ENCODE measurements at places on chromosomes 16 and 17.

DNA sequence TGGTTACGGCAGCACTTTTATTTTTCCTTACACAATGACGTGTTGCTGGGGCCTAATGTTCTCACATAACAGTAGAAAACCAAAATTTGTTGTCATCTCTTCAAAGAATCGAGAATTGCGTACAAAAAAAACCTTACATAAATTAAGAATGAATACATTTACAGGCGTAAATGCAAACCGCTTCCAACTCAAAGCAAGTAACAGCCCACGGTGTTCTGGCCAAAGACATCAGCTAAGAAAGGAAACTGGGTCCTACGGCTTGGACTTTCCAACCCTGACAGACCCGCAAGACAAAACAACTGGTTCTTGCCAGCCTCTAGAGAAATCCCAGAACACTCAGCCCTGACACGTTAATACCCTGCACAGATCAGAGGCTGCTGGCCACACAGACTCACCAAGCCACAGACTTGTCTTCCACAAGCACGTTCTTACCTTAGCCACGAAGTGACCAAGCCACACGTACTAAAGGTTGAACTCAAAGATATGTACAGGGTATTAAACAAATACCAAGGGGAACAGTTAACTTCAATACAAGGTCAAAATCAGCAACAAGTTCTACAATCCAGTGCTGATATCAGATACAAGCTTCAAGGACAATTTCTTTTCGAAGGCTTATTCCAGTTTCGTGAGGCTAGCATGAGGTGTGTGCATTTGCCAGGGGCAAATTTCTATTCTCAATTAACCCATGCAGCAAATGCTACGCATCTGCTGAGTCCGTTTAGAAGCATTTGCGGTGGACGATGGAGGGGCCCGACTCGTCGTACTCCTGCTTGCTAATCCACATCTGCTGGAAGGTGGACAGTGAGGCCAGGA is 2.4 kb downstream of the ACTG1 start:
- no peak for DNase-seq

DNA sequence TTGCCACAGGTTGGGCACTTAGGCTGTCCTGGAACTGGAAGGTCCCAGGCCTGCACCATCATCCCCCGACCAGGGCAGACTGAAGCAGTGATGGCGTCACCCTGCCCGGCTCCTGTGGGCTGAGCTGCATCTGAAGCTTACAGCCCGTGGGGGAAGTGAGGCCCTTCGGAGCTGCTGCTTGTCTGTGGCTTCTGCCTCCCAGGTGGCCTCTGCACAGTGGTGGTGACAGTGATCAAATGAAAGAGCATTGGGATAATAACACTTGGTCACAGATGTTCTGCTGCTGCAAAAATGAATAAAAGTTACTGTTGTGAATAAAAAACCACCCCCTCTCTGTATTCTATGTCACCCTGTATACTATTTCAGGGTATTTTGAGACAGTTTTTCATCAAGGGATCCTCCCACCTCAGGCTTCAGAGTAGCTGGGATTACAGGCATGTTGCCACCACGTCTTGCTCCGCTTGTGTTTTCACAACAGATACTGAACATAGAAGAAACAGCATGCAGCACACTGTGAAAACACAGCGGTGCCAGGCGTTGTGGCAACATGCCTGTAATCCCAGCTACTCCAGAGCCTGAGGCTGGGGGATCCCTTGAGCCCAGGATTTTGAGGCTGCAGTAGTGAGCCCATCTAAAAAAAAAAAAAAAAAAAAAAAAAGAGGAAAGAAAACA is 165.0 kb downstream of the LGALS9B start:
- no peak for DNase-seq

DNA sequence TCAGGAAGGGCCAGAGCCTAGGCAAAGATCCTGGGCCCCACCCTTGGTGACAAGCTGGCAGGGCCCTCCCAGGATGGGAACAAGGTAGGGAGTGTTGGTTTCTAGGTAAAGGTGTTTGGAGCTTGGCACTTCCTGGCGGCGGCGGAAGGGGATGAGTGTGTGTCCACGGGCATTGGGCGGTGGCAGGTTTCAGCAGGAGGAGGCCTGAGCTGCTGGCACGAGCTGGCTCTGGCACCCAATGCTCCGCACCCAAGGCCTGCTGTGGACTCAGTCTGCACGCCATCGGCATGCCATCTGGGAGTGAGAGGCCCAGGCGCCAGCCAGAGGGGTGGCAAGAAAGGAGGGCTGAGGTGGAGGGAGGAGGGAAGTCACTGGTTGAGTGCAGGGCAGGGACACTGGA is 46.9 kb upstream of the TAC4 start:
- DNase-seq = no peak

DNA sequence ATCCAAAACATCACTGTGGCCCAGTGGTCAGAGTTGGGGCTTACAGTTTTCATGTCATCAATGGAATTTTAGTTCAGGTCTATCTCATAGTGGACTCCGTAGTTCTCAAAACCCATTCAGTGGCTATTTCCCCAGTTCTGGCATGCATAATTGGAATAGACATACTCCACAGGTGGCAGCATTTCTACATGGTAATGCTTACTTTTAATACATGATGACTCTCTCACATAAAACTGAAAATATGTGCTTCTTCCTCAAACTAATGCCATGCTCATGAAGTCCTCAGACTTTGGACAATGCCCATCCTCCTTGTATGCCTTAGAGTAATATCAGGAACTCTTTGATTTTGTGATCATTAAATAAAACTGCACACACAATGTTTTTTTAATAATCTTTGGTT is 857.4 kb upstream of the GOT2 start:
- no peak for DNase-seq

GRCh38 chr17:50660042-50660886 is 25.6 kb downstream of the ABCC3 start:
- no peak for DNase-seq

DNA sequence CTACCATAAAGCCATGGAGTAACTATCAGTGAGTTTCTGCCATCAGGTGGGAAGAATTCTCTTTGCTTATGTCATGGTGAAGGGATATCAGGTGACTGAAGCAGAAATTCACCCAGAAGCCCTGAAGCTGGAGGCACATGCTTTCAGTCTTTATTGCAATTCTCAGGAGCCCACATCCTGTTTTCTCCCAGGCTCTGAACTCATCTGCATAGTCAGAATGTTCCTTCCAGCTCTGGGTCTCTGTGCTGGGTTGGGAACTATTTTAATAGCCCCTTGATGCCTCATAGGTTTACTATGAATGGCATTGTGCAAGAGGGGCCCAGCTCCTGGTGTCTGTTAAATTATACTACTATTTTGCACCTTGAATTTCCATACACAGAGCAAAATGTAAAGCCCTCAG is 198.4 kb upstream of the SOX9 start:
- DNase-seq = no peak

DNA sequence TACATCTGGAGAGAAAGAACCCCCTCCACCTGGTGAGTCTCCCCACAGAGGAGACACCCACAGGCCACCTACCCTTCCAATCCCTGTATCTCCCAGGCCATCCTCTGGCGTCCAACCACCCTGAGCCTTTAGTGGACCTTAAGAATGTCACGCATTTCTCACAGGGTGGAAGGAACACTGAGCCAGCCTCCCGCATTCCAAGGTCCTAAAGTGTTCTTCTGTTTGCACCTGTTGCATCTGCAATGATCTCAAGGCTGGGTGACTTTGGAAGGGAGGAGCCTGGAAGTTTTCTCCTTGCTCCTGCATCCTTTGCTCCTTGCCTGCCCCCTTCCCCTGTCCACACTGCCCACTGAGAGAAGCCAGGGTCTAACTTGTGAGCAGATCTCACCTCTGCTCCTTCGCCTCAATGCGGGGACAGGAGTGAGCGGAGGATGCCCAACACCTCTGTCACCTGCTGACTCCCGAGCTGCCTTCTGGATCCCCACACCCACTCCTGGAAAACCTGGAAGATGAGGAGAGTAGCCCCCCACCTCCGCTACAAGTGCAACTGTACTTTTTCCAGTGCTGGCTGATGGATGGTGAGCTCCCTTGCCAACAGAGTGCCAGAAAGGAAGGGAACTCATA is 3.7 kb downstream of the CHST5 start:
- no peak for DNase-seq

DNA sequence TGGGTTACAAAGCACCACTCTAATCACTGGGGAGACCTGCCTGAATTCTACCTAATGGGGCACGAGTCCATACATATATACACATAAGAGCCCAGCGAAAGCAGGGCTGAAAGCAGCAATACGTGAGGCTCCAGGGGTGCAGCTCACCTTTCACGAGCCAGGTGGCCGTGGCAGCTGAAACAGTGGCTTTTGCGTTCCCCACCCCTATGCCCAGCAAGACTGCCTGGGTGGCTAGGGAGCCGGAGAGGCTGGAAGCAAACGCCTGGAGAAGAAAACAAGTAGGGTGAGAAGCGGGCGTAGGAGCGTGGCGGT is 618 bp downstream of the RUSF1 start:
- DNase-seq = no peak

DNA sequence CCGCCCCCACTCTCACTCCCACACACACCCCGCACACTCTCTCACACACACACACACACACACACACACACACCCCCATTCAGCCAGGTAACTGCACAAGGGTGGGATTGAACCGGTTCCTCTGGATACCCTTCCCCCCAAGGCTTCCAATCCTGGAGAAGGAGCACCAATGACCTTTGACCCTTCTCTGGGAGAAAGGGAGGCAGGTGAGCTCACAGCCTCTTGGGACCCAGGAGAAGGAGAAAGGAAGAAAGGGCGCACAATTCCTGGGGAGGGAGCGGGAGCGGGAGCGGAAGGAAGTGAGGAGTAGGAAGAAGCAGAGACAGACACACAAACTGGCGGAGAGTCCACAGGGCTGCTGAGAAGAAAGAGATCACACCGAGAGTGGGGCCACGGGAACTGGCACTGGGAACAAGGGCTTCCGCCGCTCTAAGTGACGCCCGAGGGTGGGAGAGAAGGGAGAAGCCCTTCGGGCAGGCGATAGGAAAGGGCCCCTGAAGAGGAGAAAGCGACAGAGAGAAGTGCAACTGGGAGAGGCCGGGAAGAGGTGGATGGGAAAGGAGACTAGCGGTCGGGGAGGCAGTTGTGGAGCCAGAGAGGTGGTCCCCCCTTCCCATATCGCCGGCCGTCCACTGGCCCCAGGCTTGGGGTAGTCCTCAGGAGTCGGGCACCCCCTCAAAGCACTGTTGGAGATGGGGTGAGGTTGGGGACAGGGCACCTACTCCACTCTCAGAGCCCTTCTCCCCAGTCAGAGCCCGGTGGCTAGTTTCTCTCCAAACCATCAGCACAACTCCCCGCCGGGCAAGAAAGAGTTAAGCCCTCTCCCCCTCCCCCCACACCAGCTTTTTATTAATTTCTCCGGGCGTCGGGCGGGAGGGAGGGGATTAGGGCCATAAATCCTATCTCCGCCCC is 1.3 kb downstream of the SAMD14 start:
- DNase-seq = no peak

DNA sequence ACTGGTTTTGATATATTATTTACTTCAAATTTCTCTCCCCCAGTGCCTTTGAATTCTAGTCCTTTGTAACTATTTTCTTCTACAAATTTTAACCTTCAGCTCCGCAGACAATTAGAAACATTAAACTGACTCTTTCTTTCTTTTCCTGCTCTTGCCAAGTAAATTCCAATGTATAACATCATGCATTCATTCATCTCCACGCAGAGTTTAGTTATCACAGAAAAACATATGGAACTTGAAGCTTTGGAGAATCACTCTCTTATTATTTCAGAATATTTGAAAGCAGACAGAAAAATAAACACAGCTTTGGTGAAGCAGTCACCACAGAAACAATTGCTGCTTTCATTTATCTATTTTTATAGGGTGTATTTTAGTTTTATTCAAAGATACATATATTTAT is 778.7 kb upstream of the CDH8 start:
- DNase-seq = no peak

- no peak for DNase-seq
Measured at GRCh38 chr17:6948976-6949375, 46.9 kb upstream of the ALOX12 start.

GRCh38 chr17:82042649-82043048 is 5.2 kb upstream of the DCXR start:
- DNase-seq = no peak

DNA sequence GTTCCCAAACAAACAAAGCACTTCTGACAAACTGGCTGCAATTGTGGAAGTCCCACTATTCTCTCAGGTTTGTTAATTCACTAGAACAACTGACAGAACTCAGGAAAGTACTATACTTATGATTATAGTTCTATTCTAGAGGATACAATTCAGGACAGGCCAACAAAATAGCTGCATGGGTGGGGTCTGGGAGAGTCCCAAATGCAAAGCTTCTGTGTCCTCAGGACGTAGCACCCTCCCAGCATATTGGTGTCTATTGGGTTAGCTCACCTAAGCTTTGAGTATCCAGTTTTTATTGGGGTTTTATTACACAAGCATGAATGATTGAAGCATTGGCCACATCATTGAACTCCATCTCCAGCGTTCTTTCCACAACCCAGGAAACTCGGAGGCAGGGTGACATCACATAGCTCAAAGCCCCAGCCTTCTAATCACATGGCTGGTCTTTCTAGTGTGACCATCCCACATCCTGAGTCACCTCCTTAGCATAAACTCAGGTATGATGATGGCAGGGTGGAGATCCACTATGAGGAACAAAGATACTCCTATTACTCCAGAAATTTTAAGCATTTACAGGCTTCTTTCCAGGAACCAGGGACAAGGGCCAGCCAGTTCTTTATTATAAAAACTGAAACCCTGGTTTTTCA is 43.9 kb upstream of the CCNF start:
- no peak for DNase-seq

DNA sequence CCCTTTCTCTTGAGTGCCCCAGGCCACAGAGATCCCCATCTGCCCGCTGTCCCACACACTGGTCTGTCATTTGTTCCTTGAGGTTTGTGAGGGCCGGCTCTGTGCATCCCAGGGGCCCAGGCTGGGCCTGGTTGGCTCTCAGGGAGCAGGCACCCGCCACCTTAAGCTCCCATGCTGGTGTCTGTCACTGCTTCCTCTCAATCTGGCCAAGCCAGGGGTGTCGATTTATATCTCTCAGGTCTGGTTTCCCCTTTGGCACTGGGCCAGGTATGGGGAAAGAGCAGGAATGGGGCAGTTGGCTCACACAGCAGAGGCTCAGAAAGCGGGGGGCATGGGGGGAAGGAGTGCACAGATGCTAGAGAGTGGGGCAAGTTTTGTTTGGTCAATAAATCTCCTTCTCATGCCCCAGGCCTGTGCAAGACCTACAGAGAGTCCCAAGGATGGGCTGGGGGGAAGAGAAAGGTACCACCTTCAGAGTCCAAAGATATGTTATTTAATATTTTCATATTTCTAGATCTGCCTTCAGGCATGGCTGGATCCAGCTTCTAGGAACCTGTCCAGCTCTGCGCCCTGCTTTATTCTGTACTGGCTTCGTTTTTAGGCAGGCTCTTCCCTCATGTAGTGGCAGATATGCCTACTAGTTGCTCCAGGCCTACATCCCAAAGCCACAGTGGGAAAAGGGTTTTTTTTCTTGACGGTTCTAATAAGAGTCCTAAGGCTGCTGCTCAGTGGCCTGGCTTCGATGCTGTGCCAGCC is 34.3 kb downstream of the IL4R start:
- no peak for DNase-seq

DNA sequence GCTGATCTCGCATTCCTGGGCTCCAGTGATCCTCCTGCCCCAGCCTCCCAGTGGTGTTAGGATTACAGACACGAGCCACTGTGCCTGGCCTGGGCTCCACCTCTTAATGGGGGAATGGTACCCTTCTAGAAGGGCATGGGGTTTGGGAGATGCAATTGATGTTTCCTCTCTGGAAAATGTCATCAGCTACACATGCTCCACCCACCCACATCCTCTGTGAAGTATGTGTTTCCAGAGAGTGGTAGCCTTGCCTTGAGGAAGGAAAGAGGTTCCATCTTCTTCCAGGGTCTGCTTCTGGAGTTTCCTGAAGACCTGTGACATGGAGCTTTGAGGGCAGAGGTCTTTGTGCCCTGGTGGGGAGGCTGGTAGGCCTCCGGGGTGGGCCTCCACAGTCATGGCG is 45.2 kb upstream of the GSE1 start:
- no peak for DNase-seq

Measured in stimulated activated CD8-positive, alpha-beta memory T cell treated with anti-CD3 and anti-CD28 coated beads, Interleukin-4, amount 100 ng/mL, for 24 hours (primary cell).